ENCODE measurements at places on chromosomes 1 and 21. TPM values are rescaled to one million over a fixed set of nuclear protein-coding genes. Genes with fewer than 3 reads are reported as not detected.

Gene FCRL3
- not detected for total RNA-seq

Gene SLAMF9
- 0.22 TPM for total RNA-seq

Gene PPM1J
- total RNA-seq, result 1.5 TPM

Gene LDLRAP1
- 9.4 TPM for total RNA-seq

Gene RNU5D-1
- total RNA-seq, result not detected

Measured in A549 treated with CpdA at 1 μM for 4 hours (cell line).